K562 (cell line): ENCODE measurements at places on chromosomes 2 and 18.
A peak's percentile ranks its signal among the peaks of the same experiment; 100 is the strongest.

GRCh38 chr2:221555494-221555846 is 16.6 kb downstream of the EPHA4 start:
- DNase-seq: no peak

DNA sequence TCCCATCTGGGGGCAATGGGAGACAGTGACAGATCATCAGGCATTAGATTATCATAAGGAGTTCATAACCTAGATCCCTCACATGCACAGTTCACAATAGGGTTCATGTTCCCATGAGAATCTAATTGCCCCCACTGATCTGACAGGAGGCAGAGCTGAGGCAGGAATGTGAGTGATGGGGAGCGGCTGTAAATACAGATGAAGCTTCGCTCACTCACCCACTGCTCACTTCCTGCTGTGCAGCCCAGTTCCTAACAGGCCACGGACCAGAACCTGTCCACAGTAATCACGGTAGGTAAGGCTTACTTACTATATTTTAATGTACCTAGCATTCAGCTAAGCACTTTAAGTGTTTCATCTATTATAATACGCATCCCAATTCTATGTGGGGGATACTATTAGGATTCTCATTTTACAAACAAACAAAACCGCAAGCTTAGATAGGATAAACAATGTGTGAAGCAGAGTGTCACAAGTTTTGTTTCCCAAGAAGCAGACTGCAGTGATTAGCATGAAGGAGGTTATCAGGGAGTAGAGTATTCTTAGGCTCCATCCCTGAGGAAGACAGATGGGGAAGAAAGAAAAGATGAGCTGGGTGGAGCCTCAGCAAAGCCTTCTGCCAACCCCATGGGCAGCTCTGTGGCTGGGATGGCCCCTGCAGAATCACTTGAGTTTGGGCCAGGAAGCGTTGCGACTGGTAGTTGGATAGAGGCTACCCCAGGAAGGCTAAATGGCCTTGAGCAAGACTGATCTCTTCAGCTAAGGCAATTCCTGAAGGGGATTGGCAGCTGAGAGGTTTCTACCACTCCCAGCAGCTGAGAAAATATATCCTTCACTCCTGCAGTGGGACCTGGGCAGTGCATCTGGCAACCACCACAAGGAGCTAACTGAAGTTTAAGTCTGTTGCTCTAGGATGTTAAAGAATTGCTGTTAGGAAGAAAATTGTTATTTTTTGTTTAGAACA is 133.1 kb downstream of the MREG start:
- DNase-seq: no peak

DNA sequence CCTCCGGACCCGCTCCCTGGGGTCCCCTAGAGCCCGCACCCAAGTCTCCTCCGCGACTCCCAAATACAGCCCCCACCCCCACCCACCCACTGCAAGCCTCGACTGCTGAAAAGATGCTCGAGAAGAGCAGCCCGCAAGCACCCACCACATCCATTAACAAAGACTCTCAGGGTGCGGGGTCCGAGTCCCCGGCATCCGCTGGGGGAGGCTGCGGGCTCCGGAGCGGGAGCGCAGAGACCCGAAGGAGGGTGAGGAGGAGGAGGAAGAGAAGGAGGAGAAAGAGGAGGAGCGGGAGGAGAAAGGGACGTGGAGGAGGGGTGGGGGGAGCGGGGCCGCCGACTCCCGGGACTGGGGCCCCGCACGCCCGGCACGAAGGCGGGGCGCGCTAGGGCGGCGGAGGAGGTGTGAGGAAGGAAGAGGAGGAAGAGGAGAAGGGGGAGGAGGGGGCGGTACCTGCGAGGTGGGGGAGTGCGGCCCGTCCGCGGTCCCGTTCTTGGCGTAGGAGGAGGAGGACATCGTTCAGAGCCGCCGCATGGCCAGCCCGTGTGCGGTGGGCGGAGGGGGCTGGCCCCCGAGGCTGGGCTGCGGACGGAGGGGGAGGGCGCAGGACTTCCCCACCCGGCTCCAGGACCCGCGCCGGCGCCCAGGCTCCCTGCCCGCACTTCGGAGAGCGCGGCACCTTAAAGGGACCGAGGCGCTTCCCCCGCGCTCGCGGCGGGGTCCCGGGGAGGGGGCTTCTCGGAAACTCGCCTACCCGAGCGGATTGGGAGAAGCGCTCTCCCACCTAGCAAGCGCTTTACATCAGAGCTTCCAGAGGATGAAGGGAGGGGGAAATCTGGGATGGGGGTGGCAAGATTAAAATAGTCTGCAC is at the start of gene CACNB4:
TSS of gene CACNB4 (minus strand) at position 549 of the 871 bp plus-strand sequence.
- no peak for DNase-seq

- no peak for DNase-seq
Measured at GRCh38 chr2:16221461-16222010, 281.2 kb downstream of the MYCN start.

- DNase-seq: no peak
Measured at GRCh38 chr2:37506407-37507050, 162.1 kb downstream of the QPCT start.

DNA sequence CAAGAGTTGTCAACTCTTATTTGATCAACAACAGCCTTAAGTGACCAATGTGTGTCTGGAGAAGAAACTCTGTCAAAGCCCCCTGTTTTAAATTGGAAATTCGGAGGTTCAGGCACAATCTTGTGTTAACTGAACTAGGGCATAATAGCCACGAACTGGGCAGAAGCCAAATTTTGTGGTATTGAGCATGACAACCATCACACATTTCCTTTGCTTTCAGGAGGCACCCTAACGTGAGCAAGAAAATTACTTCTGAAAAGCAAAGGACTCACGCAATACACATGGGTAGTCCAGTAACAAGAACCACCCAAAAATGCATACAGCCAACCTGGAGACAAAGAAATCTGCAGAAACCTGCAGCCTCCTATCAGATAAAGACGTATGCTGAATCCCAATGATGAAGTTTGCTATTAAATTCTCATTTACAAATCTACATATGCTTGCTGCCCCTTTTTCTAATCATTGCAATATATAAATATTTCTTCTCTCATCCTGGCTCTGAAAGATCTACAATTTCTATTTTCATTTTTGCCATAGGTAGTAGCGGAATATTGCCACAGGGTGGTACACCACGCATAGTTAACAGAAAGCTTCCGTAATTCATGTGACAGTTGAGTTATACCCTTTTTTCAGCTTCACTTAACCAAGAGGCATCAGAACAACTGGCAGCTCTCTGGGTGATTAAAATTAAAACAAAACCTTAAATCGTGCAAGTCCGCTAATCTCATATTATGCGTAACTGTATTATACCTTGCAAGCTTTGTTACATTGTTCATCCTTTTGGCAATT is 495.8 kb downstream of the NRXN1 start:
- DNase-seq: no peak

GRCh38 chr18:51110073-51110797 is 80.2 kb downstream of the SMAD4 start:
- DNase-seq: peak; percentile 58

DNA sequence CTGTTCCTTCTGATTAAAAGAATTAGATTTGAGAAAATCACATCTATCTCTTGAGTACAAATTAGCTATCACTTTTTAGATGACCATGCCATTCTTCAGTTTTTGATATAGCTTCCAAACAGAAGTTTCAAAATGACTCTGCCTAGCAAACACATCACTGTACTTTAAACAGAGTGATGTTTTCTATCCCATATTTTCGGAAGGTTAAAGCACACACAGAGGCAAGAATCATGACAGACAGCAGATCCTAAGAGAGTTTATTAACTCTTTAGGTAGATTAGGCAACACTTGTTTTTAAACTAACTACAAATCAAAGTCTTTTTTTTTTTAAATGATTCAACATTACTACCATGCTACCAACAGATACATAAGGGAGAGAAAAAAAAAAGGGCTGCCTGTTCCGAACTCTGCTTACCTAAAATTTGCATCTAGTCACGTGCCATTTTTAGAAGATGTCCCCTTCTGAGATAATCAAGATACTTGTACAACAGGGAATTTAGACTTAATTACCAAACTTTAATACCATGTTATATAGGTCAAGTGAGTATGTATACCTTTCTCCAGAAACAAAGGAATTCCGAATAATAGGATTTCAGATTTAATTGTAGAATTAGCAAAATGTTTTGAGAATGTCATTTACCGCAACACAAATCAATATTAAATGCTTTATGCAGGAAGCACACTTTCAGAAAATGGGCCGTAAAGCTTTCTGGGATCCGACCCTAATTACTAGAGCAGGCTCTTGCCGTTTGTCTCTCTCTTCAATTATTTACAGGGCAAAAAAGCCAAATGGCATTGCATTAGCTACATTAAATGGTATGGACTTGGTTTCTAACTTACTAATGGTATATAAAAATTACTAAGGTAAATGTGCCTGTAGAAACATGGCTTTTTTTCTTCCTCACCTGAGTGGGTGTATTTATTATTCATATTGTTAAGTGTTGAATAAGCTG is 2.6 kb downstream of the RBMS1 start:
- no peak for DNase-seq

- no peak for DNase-seq
Measured at GRCh38 chr18:32442575-32442974, 28.1 kb downstream of the GAREM1 start.
